Cerebellum (tissue), 4 donors: ENCODE measurements at places on chromosomes 12 and 14. TPM values are rescaled to one million over a fixed set of nuclear protein-coding genes. Genes with fewer than 3 reads are reported as not detected.
A peak's percentile ranks its signal among the peaks of the same experiment; 100 is the strongest.

- DNase-seq: no peak
These were observed 41.3 kb downstream of the TDG start for GRCh38 chr12:104006929-104007328.

Gene PRIMA1
- total RNA-seq: 0.73 TPM

DNA sequence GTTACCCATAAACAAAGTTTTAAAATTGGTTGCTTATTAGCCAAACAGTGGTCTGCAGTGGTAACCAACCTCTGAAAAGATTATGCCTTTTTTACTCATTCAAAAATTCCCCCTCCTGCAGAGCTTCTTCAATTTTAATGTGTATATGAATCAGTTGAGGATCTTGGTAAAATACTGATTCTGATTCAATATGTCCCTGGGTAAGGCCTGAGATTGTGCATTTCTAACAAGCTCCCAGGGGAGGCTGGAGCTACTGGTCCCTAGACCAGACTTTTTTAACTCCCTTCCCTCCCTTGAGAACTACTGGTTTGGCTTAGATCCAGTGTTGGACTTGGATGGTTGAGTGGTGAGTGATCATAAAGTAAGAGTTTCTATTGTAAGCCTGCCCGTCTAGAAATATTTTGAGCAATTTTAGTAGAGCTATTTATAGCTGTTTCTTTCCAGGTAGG lies 90.2 kb downstream of the FUT8 start:
- DNase-seq: no peak

GRCh38 chr12:79534029-79534867 lies 156.5 kb downstream of the PAWR start:
- no peak for DNase-seq

GRCh38 chr14:88392609-88393008 lies 7.2 kb downstream of the SPATA7 start:
- no peak for DNase-seq

DNA sequence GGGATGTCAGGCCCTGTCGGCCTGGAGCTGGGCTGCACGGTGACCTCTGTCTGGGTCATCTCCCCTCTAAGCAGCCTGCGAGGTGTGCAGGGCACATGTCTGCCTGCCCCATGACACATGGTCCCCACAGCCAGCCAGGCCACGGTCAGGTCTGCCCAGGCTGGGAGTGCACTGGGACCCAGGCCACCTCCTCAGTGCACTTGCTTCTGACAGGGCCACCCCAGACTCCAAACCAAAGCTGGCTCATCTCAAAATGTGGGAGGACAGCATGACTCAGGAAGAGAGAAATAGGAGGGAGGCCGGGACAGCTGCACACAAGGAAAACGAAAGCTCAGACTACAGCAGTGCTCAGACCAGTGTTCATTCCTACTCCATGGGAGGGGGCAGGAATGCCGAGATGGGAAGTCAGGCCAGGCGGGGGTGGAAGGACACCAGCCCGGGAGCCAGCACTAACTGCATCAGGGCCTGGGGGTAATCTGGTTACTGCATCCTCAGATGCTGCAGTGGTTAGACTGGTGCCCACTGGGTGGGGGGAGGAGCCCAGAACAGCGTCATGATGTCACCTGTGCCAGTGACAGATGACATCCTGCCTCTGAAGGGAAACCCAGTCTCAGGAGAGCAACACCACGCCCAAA lies 4.0 kb downstream of the P2RX2 start:
- no peak for DNase-seq

Gene CLEC9A
- not detected for total RNA-seq

DNA sequence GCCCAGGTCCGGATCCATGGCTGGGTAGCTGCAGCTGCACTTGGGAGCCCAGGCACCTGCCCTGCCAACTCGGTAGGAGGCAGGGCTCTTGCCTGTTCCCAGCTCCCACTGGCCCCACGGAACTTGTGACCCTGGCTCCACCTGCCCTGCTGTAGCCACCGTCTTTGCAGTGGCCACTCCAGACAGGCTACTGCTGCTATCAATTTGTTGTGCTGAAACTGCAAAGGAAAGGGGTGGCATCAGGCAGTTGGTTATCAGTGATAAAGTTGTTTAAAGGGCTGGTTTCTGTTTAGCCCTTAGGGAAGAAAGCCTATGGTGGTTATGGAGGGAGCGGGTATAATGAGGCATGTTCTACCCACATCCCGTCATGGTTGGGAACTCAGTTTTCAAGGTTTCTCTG lies 32.1 kb upstream of the ARID2 start:
- no peak for DNase-seq

Gene CFL2
- 38.2 TPM for total RNA-seq

DNA sequence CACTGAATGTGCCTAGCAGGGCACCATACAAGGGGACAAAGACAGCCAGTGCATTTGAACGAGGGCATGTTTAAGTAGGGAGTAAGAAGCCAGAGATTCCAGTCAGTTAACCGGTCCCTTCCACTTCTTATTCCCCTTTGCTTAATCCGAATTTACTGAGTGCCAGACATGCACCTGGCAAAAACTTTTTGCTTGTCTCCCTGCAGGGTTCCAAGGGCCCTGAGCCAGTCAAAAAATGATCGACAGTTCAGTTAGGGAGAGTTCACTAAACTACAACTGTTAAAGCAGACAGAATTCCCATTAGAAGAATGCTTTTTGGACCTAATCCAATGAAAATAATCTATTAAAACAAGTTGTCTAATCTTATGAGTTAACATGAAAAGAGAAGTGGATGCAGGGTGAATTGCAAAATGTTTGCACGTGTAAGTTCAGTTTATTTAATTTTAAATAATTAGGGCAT lies 193.8 kb downstream of the TMTC2 start:
- DNase-seq: no peak

Gene IFT81
- total RNA-seq: 49.3 TPM

Gene KCNH3
- 2.2 TPM for total RNA-seq

GRCh38 chr12:51683763-51684357 lies 92.8 kb downstream of the SCN8A start:
- no peak for DNase-seq

DNA sequence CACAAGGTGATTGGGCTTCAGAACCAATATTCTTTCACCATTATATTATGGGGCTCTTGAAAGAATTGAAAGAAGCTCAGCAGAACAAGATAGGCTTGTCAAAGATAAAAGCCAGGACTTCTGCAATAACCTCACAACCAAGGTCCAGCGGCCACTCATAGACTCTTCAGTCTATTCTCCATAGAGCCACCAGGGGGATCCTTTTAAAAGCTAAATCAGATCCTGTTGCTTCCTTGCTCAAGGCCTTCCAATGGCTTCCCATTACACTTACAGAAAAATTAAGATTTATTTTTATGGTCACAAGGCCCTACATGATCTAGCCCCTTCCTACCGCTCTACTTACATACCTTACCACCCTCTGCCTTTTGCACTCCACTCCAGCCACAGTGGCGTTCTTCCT lies 169.6 kb downstream of the C12orf42 start:
- DNase-seq: no peak

- DNase-seq: no peak
These were observed 244.7 kb downstream of the KCNH5 start for GRCh38 chr14:62800577-62800976.

DNA sequence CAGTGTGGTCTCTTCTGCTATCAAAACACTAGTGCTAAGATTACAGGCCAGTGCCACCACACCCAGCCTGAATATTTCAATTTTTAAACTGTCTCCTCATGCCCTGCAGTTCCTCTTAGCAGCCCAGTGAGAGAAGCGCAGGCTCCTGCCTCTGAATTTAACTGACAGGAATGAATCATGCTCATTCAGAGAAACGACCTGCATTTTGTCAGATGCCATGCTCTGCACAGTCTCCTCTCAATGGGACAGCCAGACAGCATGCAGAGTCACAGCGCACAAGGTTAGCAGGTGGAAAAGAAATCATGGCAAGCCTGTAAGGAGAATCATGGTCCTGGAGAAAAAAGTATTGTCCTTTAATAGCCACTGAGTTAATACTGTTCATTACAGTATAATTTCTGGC lies 691.0 kb upstream of the SEL1L start:
- peak; percentile 1 for DNase-seq
